ENCODE measurements at places on chromosomes 16 and 17.

GRCh38 chr17:15049795-15050160 lies 215.3 kb downstream of the PMP22 start:
- DNase-seq = no peak

GRCh38 chr16:57873218-57873617 lies 70.9 kb upstream of the KIFC3 start:
- DNase-seq = no peak

DNA sequence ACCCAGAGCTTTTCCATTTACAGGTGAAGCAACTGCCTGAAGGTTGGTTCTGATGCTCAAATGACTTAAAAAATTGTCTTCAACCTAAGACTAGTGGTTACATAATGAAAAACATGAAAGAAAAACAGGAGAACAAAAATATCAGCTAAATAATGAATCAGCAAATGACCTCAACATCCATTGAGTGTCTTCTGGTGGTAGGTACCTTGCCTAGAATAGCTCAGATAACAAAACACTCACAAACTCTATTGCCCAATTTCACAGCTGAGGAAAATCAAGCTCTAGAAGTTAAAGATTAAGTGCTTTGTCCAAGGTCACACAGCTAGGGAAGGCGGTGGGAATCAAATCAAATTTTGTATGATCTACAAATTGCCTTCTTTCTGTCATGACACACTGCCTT lies 304.6 kb upstream of the CDH11 start:
- DNase-seq = no peak

GRCh38 chr16:67302076-67302475 lies 22.7 kb downstream of the PLEKHG4 start:
- DNase-seq = no peak

DNA sequence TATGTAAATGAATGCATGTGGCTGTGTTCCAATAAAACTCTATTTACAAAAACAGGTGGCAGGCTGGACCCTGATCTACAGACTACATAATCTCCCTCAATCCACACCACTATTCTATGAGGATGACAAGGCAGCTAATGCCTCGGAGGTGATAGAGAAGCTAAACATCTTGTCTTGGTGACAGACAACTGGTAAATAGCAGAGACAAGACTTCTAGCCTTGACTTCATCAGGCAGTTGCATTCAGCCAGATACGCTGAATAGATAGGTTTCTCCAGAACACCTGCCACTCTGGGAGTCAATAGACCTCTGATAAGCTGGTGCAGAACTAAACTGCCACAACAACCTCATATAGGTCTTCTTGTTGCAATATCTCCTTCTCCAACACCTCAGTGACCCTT lies 3.3 kb downstream of the ATPAF2 start:
- no peak for DNase-seq

DNA sequence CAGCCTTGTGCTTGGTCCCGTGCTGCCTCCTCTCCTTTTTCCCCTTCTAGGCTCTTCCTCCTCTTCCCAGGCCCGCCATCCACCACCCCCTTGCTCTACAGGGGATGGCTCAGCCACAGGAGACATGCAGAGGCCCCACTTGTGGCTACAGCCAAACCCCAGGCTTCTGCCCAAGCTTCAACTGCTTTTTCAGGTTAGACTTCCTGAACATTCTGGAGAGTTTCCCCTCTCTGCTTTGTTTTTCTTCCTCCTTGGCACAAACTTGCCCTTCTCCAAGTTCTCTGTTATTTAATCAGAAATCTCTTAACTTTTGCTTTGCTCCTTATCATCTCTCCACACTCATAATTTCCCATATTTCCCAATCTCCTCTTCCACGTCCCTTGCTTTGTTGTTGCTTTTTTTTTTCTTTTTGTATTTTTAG lies 18.3 kb upstream of the HAS3 start:
- no peak for DNase-seq

GRCh38 chr17:63954402-63955063 lies 18.2 kb downstream of the SCN4A start:
- no peak for DNase-seq

DNA sequence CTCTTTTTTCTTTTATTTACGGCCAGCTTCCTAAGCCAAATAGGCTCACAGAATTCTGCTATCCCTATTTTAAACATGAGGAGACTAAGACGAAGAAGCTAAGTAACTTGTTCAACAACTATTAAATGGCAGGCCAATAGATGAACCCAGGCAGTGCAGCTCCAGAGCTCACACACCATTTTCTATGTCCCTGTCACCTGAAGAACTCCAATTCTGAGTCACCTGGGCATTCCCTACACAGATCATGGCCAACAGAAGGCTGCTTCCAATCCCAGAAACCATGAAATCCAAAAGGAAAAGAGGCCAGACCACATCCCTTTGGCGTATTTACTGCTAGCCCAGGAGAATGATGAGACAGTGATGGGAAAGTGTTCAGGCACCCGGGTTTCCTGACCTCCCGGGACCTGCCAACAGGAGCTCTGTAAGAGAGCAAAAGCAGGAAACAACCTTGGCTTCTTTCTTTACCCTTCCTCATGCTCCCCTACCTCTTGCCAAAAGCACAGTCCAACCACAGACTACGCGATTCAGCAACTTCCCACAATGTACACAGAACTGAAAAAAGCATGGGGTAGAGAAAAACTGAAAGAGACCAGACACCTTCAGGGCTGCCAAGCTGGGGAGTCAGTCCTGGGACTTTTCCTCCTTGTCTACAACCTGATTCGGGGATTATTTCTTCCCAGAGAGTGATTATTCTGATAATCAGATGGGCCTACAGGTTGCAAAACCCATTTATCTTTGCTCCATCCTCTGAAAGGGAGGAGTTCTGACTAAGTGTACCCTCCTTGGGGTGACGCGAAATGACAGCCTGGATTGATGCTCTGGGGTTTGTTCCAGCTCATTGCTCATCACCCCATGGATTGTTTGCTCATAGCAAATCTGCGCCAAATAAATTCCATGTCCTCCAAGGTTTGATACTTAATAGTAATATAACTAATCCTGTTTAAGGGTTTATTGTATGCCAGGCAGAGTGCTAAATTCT lies 47.8 kb upstream of the HAS3 start:
- no peak for DNase-seq

DNA sequence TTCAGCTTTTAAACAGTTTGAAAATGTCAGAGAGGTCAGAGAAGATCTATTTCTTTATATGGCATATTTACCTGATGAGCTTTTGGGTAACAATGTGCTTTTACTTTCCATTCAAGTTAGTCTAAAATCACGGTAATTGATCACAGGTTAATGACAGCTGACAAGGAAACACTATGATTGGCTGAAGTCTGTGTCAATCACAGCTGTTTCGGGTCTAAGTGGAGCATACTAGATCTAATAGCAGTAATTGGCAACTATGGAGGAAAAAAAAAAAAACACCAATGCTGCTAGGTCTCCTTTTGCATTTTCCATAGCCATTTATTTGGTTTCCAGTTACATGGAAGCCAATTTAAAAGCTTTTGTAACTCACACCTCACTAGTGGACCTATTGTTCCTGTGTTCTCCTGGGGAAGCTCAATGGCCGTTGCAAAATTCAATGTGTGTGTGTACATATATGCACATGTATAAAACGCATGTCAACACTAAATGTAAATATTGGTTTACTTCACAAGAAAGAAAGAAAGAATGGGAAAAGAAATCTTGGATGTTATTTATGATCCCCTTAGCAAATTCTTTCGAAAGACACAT lies 568.3 kb upstream of the ZFHX3 start:
- DNase-seq = no peak

DNA sequence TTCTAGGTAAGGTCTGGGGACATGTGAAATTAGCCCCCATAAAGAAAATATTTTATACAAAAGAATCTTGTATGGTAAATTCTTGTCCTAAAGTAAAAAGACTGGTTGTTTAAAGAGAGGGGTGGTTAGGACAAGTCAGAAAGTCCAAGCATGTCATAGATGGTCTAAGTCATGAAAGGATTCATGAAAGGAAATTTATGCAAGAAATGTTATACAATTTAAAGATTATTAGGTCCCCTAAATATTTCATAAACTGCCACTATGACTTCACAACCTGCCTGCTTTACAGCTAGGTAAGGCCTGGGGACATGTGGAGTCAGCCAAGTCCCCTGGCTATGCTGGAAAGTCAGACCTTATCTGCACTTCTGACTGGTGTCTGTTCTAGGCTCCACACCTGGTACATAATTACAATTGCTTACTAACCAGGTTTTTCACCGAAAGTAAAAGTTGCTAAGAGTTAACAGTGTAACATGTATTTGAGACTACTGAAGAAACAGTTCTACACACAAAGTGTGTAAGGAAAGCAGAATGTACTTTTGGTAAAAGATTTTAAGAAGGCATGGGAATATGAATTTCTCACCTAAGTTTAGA lies 17.0 kb downstream of the N4BP1 start:
- DNase-seq = no peak

DNA sequence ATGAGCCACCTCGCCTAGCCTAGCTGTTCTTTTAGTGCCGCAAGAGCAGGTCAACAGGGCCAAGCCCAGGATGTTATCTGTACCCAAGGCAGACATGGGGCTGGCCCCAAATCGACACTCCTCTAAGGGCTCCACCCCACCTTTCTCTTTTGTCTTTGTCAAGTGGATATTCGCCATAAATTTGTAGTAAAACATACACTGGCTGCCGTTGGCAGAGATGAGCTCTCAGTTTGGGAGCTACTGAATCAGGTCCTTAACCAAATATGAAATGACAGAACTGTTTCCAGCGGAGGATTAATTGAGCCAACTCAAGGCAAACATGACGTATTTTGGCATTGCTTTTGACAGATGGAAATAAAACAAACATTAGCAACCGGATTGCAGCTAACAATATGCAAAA lies 556.9 kb upstream of the CDH5 start:
- no peak for DNase-seq

GRCh38 chr16:11546608-11547061 lies 40.1 kb downstream of the LITAF start:
- DNase-seq = no peak

DNA sequence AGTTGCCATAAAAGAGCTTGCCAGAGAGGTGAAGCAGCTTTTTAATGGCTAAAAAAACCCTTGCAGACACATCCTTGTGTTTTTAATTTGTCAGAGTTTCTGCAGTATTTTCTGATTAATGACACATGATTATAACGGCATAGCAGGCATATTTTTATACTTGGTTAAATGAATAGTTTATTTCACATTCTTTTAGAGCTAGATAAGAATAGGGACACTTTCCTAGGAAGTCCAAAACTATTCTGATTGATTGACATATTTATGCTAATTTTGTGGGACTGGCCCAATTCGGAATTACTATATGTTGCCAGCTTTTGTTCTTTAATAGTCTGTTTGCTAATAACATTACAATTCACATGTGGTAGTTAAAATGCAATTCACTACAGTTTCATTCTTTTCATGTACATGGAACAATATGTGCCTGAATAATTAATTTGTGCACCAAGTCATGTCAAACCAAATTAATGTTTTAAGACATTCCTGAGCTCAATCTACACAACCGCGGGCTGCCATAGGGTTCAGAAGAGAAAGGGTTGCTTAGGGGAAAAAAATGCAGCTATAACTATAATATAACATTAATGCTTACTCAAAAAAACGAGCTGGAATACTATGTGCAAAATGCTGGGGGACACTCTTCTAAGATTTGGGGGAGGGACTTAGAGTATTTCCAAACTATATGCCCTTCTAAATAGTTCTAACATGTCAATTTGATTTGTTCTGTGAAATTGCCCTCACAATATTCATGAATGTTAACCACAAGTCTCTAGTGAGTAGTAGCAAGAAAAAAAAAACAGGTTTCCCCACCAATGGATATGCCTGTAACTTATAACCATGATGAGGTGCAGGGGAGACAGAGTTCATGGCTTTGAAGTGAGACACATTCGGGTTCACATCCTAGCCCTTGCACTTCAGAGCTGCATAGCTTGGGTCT lies 305.4 kb downstream of the CEP112 start:
- DNase-seq = no peak

GRCh38 chr17:41956522-41956921 lies 10.1 kb upstream of the CNP start:
- no peak for DNase-seq

- no peak for DNase-seq
Observed at GRCh38 chr16:67674851-67675578, 8.4 kb downstream of the C16orf86 start.

DNA sequence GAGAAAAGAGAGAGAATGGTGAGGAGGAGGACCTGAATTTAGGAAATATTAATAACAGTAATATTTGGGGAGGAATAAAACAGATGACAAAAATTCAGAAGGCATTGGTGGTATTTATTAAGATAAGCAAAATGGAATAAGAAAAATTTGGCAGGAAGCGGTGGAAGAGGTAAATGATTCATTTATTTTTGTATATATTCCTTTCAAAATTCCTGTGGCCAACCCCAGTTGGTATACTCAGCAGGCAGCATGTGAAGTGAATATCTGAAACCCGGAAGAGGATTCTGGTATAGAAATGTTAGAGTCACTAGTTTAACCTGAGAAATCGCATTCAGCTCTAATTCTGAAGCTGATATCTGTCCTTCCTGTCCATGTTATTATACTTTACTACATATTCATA lies 792.0 kb downstream of the KCNJ2 start:
- no peak for DNase-seq

GRCh38 chr16:13005721-13006247 lies 104.4 kb downstream of the SHISA9 start:
- no peak for DNase-seq

DNA sequence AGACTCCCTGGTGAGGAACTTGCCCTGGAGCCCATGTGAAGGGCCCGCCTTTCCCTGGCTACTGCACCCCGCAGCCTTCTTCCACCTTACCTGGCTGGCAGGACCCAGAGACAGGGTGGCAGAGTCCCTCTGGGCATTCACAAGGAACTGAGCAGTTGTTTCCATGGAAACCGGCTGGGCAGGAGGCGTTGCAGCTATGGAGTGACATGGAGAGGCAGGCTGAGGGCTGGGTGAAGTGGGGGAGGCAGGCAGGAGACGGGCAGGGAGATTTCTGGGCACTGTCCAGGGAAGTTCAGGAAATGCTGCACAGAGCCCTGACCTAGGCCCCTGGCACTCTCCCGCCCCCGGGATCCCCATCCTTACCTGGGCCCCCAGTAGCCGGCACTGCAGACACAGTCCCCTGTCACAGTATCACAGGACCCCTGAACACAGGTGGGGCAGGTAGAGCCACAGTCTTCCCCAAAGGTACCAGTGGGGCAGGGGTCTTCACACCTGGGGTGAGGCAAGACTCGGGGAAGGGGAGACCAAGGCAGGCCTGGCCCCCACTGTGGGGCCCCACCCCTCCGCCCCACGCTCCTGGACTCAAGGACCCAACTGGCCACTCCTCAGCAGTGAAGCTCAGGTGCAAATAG lies 5.9 kb downstream of the SCARF1 start:
- no peak for DNase-seq

DNA sequence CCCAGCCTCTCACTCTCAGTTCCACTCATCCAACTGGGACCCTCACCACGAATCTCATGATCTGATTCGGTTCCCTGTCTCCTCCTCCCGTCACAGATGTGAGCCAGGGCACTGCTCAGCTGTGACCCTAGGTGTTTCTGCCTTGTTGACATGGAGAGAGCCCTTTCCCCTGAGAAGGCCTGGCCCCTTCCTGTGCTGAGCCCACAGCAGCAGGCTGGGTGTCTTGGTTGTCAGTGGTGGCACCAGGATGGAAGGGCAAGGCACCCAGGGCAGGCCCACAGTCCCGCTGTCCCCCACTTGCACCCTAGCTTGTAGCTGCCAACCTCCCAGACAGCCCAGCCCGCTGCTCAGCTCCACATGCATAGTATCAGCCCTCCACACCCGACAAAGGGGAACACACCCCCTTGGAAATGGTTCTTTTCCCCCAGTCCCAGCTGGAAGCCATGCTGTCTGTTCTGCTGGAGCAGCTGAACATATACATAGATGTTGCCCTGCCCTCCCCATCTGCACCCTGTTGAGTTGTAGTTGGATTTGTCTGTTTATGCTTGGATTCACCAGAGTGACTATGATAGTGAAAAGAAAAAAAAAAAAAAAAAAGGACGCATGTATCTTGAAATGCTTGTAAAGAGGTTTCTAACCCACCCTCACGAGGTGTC lies 26.6 kb downstream of the STH start:
- no peak for DNase-seq
